ENCODE measurements at places on chromosomes 12 and 14.
A peak's percentile ranks its signal among the peaks of the same experiment; 100 is the strongest.

GRCh38 chr14:66649498-66649897 is 141.6 kb downstream of the GPHN start:
- DNase-seq: no peak

DNA sequence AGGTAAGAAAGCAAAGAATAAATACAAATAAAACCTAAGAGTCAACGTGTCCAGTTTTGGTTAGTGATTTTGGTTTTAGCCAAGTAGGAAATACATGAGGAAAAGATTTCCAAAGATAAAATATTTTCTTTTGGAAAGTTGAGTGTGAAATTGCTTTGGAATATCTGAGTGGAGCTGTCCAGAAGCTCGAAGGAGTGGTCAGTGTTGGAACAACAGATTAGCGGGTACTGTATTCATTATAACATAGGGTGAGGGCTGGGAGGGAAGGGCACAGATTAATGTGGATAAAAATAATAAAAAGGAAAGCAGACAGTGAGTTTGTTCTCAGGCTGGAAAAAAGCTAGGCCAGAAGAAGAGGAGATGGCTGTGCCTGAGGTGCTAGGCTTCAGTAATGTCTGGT is 101.5 kb upstream of the SLCO1C1 start:
- no peak for DNase-seq

GRCh38 chr12:78418919-78419318 is 445.7 kb upstream of the SYT1 start:
- no peak for DNase-seq

GRCh38 chr12:80188576-80188975 is 89.2 kb downstream of the OTOGL start:
- no peak for DNase-seq

GRCh38 chr14:56341766-56342493 is 223.7 kb downstream of the PELI2 start:
- DNase-seq: no peak

GRCh38 chr12:129771238-129771637 is 132.6 kb downstream of the TMEM132D start:
- DNase-seq: no peak

DNA sequence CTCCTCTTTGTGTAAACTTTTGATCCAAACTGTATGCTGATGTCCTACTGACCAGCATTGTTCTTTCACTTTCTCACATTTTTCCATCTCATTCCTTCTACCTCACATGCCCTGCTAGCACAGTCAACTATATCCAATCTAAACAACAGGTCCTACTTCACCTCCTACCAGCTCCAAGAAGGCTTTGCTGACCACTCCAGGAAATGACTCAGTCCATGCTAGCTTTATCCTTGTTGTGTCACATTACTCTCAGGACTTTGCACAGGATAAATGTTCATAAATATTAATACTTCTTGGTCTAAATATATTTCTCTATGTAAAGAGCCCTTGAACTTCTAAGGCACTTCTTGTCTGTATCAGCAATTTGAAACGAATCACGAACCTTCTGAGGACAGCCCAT is 64.9 kb upstream of the PCED1B start:
- DNase-seq: no peak

GRCh38 chr12:94879542-94879941 is 124.0 kb downstream of the NDUFA12 start:
- no peak for DNase-seq

DNA sequence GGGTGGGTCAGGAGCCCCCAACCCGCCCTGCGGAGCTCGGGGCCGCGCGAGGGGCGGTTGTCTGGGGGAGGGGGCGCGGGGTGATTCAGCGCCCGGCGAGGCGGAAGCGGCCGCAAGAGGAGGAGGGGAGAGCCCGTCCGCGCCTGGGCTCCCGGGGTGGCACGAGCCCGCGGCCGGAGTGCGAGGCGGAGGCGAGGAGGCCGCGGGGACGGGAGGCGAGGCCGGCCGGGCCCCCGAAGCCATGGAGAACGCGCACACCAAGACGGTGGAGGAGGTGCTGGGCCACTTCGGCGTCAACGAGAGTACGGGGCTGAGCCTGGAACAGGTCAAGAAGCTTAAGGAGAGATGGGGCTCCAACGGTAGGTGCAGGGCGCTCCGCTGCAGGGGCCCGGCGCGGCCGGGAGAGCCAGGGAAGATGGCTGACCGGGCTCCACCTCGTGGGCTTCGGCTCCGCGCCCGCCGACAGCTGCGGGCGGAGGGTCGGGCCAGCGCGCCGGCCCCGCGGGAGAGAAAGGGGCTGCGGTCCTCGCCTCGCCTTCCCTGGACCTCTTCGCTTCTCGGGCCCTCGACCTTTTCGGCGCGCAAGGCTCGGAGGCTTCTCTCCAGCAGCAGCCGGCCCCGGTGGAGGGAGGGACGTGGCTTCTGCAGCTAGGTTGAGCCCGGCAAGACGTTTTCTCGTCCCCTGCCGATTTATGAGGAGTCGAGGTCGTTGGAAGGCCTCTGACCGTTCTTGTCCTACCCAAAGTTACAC is 677 bp downstream of the ATP2A2 start:
- DNase-seq: peak; percentile 83

- no peak for DNase-seq
Measured at GRCh38 chr14:102592763-102593060, 263 bp downstream of the RCOR1 start.

DNA sequence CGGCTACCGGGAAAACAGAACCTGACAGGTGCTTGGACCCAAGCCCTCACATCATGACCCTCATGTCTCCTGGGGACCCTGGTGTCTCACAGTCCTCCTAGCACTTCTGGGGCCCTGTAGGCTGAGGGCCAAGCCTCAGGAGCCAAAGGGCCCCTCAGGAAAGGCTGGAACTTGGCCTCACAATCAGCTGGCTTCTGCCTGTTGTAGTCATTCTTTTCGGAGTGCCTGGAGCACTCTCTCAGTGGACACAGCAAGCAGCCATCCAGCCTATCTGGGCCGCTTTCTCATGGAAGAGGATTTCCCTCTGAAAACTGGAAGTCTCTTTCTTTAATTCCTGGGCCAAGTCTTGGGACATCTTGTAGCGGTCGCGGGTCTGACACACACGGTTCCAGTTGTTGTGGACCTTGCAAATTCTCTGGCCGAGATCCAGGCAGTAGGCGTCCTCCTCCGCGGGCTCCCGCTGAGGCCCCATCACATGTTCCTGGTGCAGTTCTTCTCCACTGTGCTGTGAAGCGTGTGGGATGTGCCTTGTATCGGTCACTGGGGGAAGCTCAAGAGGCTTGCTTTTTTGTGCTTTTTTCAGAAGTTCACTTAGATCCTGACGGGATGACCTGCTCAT is 169.3 kb downstream of the EMP1 start:
- no peak for DNase-seq

- DNase-seq: no peak
Measured at GRCh38 chr14:46322730-46323403, 328.7 kb downstream of the RPL10L start.

GRCh38 chr12:133233993-133234564 is 1.6 kb downstream of the ANHX start:
- no peak for DNase-seq

DNA sequence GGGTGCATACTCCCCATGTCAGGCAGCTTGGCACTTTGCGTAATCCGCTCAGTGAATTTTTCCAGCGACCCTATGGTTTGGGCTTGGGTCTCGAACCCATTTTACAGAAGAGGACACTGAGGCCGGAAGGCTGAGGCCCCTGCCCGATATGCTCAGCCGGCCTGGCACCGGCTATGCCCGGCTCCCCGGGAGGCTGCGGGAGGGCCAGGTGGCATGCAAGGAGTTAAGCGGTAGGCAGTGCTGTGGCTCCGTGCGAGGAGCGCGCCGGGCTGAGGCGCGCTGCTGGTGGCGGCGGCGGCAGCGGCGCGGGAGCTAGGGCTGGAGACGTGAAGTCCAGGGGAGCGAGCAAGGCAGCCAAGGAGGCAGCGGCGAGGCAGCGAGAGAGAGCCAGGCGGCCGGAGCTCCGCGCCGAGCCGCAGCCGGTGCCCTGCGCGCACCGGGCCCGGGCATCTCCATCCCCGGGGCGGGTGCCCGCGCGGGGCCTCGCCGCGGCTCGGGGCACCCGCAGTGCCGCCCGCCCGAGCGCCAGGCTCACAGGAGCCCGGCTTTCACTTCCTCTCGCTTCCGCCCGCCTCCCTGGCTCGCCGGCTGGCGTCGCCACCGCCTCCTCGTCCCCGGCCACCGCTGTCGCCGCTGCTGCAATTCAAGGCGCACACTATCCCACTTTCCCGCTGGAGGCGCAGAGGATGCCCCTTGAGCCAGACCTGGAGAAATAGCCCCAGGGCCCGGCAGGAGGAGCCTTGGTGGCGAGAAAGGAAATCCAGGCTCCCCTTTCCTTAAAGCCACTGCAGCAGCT is at the start of gene WSCD2:
Gene WSCD2, plus strand, starts transcription at position 272 of the 796 bp plus-strand sequence. CDS start 66,545 bp downstream, outside the sequence.
- DNase-seq: no peak

- no peak for DNase-seq
Measured at GRCh38 chr14:77562681-77563080, 53.8 kb downstream of the SPTLC2 start.

- no peak for DNase-seq
Measured at GRCh38 chr12:103178366-103179080, 221.0 kb downstream of the ASCL1 start.

DNA sequence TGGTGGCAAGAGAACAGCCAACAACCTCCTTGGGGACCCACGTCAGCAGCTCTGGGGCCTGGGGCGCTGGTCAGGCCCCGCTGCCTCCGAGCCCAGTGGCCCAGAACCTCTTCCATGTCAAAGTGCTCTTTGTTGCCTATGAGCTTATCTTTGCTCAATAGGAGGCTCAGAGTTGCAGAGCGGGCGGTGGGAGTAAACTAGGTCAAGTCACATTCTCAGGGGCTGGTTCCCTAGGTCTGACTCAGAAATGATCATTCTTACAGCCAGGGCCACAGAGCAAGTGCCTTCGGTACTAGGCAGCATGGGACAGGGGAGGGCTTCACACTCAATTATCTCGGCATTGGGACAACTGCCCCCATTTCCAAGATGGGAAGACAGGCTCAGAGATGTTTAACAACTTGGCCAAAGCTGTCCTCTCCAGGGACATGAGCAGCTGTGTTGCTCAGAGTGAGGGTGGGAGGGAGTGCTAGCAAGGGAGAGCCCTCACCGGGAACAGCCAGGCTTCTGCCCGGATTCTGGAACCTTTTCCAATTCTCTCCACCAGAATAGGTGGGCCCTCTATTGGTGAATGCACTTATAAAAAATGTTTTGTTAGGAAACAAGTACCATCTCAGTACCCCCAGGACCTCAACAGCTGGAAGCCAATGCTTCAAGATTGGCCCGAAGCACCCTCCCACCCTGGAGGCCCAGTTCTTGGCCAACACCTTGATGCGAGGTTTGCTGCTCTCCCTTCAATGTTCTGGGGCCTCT is 11.9 kb downstream of the SLC25A29 start:
- no peak for DNase-seq
